ENCODE measurements at places on chromosomes 13 and 19. TPM values are rescaled to one million over a fixed set of nuclear protein-coding genes. Genes with fewer than 3 reads are reported as not detected.

IQCN gene
- 2.3 TPM for total RNA-seq

KASH5 gene
- not detected for total RNA-seq

DNA sequence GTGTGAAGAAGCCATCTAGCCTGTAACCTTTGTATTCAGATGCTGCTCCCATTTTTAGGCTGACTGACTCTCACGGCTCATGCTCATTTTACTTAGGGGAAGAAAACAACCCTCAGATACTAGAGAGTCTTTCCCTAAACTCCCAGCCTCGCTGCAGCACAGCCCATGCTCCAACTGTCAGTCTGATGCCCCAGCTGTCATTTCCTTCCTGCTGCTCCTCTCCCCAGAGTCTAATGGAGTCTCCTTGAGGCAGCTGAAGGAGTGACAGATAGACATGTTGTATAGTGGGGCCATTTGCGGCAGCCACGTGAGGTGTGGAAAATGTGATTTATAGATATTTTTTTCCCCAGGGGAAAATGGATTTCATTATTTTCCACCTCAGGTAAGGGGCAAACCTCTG, 59.2 kb upstream of the OLFM4 start:
- no peak for DNase-seq

DNA sequence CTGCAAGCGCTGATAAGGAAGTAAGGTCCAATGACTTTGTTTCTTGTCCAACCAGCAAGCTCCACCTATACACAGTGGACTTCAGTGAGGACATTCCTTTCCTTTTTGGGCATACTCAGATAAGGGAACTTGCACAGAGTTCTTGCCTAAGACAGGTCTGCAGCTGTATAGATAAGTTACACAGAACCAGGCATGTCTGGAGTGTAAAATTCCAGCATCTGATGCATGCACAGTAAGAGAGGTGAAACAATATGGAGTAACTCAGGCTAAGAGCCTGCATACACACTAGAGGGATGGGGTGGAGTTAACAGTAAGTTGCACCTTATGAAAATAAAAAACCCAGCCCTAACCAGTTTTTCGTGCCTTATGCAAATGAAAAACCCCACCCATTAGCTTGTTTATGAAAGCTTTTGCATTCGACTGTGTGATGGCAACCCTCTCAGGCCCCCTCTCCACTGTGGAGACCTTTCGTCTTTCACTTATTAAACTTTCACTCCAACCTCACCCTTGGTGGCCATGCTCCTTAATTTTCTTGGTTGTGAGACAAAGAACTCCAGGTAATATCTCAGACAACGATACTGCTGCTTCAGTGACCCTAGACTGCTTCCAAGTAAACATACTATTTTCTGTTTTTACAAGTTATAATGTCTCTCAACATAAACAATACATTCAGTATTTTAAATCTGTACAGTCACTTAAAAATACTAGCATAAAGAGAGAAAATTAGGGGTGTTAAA, 2859.0 kb upstream of the PCDH20 start:
- DNase-seq: no peak

DNA sequence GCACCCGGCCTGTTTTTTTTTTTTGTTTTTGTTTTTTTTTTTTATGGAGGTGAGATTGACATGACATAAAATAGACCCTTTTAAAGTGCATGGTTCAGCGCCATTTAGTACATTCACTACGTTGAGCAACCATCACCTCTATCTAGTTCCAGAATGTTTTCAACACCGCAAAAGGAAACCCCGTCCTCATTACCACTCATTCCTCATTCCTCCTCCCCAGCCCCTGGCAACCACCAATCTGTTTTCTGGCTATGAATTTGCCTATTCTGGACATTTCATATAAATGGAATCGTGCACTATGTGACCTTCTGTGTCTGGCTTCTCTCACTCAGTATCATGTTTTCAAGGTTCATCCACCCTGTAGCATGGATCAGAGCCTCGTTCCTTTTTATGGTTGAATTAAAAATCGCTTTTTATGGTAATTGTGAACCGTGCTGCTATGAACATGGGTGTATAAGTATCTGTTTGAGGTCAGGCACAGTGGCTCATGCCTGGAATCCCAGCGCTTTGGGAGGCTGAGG, 9.9 kb upstream of the ADGRE5 start:
- no peak for DNase-seq

DNA sequence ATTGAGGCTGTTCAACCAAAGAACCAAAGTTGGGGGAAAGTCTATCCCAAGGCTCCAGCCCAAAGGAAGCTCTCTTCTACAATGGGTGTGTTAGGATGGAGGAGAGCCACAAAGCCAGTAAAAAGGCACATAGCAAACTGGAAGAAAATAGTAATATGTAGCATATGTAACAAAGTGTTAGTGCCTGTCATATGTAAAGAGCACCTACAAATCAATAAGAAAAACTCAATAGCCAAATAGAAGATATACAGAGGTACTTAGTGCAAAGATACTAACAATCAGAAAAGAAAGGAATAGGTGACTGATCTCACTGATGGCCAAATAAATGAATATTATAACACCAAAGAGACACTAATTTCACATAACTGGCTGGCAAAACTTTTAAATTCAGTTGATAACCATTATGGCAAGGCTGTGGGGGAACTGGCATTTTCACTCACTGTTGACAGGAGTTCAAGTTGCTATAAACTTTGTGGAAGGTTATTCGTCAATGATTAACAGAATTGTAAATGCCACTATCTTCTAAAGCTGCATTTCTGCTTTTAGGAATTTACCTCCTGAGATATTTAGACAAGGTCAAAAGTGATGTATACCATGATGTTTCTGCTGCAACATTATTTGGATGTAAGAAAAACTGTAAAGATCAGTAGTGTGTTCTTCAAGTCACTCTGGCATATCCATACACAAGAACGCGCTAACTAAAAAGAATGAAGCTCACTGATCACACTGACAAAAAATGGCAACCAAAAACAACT, 110.8 kb downstream of the GNG7 start:
- DNase-seq: no peak

Measured in activated CD4-positive, alpha-beta T cell treated with anti-CD3 and anti-CD28 coated beads, Interleukin-2, amount 10 ng/mL, durations not matched to agents 24 days and 14 days (primary cell).